Upper lobe of left lung (tissue), 6 donors: ENCODE measurements at places on chromosomes 2 and 18. TPM values are rescaled to one million over a fixed set of nuclear protein-coding genes. Genes with fewer than 3 reads are reported as not detected.

RTP5 gene
- 2.1 TPM for total RNA-seq

DNA sequence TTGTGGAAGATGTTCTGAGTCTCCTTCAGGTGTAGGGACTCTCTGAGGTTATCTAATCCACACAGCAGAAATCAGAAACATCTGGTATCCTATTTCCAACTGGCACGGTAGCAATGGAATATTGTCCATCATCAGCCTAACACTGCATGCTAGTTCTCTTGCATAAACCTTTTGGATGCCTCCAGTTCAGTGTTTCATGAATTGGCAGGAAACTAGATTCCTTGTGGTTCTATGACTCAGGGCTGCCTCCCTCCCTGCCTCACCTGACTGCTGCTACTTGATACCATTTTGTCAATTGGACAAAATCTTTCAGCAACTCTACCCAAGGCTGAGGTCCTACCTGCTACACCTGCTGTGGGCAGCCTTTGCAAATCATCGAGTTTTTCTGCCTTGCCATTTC, 130.9 kb downstream of the TPGS2 start:
- no peak overlapping the region for H3K27ac ChIP-seq
- no peak overlapping the region for H3K4me3 ChIP-seq
- peaks cover 3% of the 10 kb centered on the region for H3K4me1 ChIP-seq
- H3K27me3 ChIP-seq, result no peaks in the 10 kb centered on the region

SLC30A3 gene
- total RNA-seq, result 1.1 TPM

DNA sequence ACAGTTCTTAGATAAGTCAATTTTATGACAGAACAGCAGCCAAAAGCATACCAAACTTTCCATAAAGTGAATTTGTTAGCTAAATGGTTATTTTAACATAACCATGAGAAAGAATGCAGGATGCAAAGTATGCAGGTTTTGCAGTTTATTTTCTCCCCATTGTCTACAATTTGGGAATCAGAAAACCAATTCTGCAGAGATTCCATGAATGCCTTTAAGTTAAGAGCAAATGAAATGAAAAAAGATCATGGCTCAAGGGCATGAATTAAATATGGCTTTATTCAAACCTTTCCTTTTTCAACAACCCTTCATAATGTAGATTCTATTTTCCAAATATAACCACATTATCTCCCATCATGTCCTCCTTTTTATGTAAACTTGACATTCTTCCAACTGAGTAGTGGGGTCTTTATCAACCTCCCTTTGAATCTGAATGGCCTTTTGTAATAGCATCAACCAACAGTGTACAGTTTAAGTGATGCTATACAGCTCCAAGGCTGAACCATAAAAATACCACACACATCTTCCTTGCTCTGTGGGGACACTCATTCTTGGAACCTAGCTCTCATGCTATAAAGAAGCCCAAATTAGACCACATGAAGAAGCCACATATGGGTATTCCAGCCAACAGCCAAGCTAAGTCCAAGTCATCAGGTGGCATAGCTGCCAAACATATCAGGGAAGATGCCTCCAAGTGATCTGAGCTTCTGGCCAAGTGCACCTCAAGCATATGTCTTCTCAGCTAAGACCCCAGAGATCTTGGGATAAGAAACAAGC, 49.8 kb downstream of the PIAS2 start:
- H3K36me3 ChIP-seq, result no peaks in the 10 kb centered on the region
- no peak overlapping the region for H3K4me3 ChIP-seq
- no peak for DNase-seq
- no peak overlapping the region for H3K27ac ChIP-seq
- no peaks in the 10 kb centered on the region for H3K4me1 ChIP-seq

- no peaks in the 10 kb centered on the region for H3K27me3 ChIP-seq
- no peaks in the 10 kb centered on the region for H3K4me1 ChIP-seq
- no peak overlapping the region for H3K4me3 ChIP-seq
- no peak overlapping the region for H3K27ac ChIP-seq
- no peak for DNase-seq
Measured at GRCh38 chr2:3434654-3435053, 55.2 kb downstream of the TRAPPC12 start.

GALNT14 gene
- 1.4 TPM for total RNA-seq

PPM1B gene
- total RNA-seq, result 62.9 TPM

- H3K27me3 ChIP-seq, result no peaks in the 10 kb centered on the region
- peaks cover 92% of the 10 kb centered on the region for H3K4me1 ChIP-seq
- no peak overlapping the region for H3K4me3 ChIP-seq
- H3K27ac ChIP-seq, result peak overlapping the region; percentile 69
- no peaks in the 10 kb centered on the region for H3K36me3 ChIP-seq
Measured at GRCh38 chr2:46327627-46328026, 30.4 kb downstream of the EPAS1 start.

DNA sequence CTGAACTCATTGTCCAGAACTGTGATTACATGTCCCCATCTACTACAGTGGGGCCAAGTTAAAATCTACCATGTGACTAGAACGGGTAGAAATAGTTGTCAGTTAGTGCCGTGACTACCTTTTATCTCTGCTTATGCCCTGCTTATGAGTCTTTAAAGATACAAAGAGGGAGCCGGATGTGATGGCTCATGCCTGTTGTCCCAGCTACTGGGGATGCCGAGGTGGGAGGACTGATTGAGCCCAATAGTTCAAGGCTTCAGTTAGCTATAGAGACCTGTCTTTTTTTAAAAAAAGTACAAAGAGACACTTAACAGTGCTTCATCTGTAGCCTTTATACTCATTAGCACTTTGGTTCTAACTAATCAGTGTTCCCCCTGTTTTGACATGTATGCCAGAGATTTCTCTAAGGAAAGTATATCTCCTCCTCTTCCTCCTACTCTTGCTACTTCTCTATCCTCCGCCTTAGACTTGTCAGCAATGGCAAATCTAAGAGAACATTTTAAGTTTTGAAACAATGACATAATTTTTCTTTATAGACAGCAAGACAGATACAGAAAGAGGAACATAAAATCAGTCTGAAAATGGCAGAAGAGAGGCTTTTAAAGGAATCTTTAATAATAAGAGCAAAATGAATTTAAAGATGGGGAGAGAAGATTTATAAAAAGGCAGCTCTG, 45.0 kb downstream of the NBEAL1 start:
- DNase-seq, result no peak
- H3K27me3 ChIP-seq, result no peaks in the 10 kb centered on the region
- H3K4me3 ChIP-seq, result no peak overlapping the region
- H3K27ac ChIP-seq, result no peak overlapping the region
- H3K4me1 ChIP-seq, result no peaks in the 10 kb centered on the region

DLGAP1 gene
- 3.3 TPM for total RNA-seq

- DNase-seq, result no peak
- no peaks in the 10 kb centered on the region for H3K27me3 ChIP-seq
Measured at GRCh38 chr2:60899230-60899891, 18.0 kb downstream of the REL start.

DNA sequence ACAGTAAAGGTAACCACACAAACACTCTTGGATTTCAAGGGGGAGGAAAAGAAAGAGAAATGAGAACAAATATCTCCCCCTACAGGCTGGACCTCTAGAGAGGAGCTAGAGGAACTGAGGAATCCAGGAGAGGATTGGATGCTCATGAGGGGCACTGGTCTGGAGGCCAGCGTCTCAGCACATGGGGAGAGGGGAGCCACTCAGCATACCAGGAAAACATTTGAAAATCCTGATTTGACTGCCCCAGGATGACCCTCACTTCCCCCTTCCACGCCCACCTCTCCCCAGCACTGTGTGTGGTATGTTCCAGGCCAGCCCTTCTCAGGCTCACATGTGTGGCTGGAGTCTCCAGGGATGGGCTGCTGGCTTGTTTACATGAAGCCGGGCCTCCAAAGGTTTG, 396.8 kb upstream of the ID2 start:
- no peak for DNase-seq
- no peak overlapping the region for H3K4me3 ChIP-seq
- H3K36me3 ChIP-seq, result no peaks in the 10 kb centered on the region
- H3K27me3 ChIP-seq, result no peaks in the 10 kb centered on the region
- H3K4me1 ChIP-seq, result no peaks in the 10 kb centered on the region

DNA sequence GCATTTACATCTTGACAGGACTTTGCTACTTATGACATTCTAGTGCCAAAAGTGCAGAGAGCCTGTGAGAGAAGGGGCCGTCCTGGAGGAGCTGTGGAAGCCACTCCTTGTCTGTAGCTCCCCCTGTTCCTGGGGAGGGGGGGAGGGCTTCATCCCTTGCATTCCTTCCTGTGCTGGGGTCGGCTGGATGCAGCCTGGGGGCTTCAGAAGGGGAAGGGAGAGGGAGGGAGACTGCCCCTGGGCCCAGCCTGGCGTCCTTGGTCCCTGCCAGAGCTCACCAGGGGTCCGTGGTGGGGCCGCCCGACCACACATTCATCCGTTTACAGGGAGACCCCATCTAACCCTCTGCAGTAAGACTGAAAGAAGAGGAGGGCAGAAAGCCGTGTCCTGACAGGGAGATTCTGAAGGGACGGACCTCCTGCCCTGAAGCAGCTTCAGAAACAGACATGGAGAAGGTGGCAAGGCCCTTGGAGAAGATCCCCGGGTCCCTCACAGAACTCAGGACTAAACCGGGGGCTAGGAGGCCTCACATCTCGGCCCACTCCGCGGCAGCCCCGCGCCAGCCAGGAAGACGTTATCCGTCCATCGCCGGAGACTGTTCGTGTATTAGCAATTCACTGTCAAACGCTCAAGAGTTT, 258.3 kb upstream of the SALL3 start:
- H3K27me3 ChIP-seq, result no peaks in the 10 kb centered on the region
- H3K4me3 ChIP-seq, result no peak overlapping the region
- H3K4me1 ChIP-seq, result no peaks in the 10 kb centered on the region
- no peak for DNase-seq
- no peak overlapping the region for H3K27ac ChIP-seq
- no peaks in the 10 kb centered on the region for H3K36me3 ChIP-seq

- no peaks in the 10 kb centered on the region for H3K4me1 ChIP-seq
- H3K27ac ChIP-seq, result no peak overlapping the region
- DNase-seq, result no peak
- H3K27me3 ChIP-seq, result no peaks in the 10 kb centered on the region
Measured at GRCh38 chr2:178899656-178900055, 92.4 kb upstream of the TTN start.

DNA sequence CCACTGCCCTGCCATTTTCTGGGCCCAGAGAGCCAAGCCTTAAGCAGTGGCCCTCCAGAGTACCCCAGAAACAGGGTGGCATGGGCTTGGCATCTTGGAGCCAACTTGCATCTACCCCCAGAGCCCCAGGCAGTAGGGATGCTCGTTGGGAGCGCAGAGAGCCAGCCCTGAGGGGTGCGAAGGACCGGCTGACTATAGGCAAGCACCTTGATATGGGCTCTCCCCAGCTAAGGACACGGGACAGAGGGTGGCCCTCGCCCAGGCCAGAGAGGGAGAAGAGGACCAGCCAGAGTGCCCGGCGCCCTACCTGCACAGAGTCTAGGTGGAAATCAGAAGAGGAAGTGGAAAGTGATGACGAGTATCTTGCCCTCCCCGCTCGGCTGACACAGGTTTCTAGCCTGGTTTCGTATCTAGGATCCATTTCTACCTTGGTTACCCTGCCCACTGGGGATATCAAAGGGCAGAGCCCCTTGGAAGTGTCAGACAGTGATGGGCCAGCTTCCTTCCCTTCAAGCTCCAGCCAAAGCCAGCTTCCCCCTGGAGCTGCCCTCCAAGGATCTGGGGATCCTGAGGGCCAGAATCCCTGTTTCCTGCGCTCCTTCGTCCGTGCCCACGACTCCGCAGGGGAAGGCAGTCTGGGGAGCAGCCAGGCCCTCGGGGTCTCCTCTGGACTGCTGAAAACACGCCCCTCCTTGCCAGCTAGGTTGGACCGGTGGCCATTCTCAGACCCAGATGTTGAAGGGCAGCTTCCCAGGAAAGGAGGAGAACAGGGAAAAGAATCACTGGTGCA, 16.2 kb downstream of the CEP68 start:
- peaks cover 51% of the 10 kb centered on the region for H3K4me1 ChIP-seq
- no peak for DNase-seq
- peak overlapping the region; percentile 11 for H3K27ac ChIP-seq
- H3K27me3 ChIP-seq, result no peaks in the 10 kb centered on the region

DNA sequence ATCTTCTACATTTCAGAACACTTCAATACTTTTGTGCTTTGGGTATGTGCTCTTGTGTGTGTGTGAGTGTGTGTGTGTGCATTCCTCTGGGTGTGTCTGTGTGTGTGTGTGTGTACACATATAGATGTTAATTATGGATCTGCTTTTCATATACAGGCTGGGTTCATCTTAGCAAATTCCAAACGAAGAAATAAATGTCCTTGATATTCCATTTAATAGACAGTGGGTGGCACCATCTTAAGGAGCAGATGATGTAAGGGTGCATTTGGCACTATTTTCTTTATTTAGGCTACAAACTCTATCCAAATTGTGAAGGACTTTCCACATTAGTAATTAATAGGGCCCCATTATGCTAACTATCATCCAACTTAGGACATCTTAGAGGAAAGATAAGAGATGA, 425.8 kb upstream of the POU3F3 start:
- H3K36me3 ChIP-seq, result no peaks in the 10 kb centered on the region
- H3K4me1 ChIP-seq, result no peaks in the 10 kb centered on the region
- H3K27me3 ChIP-seq, result no peaks in the 10 kb centered on the region
- H3K4me3 ChIP-seq, result no peak overlapping the region
- no peak for DNase-seq

ACADL gene
- total RNA-seq, result 41.1 TPM

DNA sequence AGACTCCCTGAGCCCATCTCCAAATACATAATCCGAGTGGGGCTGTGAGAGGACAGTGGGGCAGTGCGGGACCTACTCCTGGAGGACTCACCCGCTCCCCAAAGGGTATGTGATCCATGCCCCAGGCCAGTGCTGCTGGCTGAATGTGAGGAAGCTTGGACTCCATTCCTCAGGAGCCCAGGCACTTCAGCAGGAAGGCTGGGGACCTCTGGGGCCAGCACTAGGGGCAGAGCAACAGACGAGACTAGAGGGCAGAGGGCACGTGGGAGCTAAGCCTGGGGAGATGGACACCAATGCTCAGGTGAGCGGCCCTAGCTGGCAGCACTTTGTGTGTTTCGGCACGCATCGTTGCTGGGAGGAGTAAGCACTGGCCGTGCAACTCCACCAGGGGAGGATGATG, 84.9 kb downstream of the MALT1 start:
- no peak for DNase-seq
- H3K27me3 ChIP-seq, result no peaks in the 10 kb centered on the region
- H3K4me1 ChIP-seq, result peaks cover 3% of the 10 kb centered on the region

DNA sequence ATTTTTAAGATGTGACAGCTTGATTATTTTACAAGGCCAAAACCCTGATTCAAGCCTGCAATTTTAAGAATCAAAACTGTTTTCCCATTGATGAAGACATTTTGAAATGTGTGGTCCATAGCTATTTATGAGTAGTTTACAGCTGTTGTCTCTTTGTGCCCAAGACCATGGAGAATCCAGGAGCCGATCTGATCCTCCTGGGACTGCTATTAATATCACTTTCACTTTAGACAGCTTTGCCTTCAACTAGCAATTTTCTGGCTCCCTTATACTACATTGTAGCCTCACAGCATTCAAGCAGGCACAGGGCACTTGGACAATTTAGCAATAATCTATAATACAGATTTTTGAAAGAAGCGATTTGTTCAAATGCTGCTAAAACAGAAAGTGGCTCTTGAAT, 172.9 kb downstream of the SLC8A1 start:
- no peaks in the 10 kb centered on the region for H3K4me1 ChIP-seq
- DNase-seq, result no peak
- no peaks in the 10 kb centered on the region for H3K36me3 ChIP-seq
- H3K4me3 ChIP-seq, result no peak overlapping the region
- H3K27me3 ChIP-seq, result no peaks in the 10 kb centered on the region
